ENCODE measurements at places on chromosomes 13 and 19.

GRCh38 chr13:112842343-112842856, 126.6 kb upstream of the MCF2L start:
- DNase-seq: peak; percentile 63

GRCh38 chr13:113806526-113806925, 47.5 kb downstream of the TMEM255B start:
- no peak for DNase-seq

GRCh38 chr19:461721-462551, 1.1 kb upstream of the SHC2 start:
- no peak for DNase-seq

GRCh38 chr19:8086849-8087248, 34.3 kb downstream of the CCL25 start:
- no peak for DNase-seq

DNA sequence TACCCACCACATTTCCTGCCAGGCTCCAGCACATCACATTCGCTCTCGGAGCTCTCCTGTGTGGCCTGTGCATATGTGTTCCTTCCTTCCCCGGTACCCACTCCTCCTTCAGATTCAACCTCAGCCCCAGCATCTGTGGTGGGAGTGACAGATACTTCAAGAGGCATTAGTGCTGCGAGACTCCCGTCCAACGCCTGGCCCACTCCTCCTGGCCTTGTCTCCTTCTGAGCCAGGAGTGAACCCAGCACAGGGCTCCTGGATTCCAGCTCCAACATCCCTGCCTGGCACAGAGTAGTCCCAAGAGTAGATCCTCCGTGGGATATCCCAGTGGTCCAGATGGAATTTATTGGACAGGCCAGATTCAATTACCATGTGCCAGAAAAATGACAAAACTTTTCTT, 55.9 kb downstream of the SACS start:
- no peak for DNase-seq
